ENCODE measurements at places on chromosomes 4 and X.

DNA sequence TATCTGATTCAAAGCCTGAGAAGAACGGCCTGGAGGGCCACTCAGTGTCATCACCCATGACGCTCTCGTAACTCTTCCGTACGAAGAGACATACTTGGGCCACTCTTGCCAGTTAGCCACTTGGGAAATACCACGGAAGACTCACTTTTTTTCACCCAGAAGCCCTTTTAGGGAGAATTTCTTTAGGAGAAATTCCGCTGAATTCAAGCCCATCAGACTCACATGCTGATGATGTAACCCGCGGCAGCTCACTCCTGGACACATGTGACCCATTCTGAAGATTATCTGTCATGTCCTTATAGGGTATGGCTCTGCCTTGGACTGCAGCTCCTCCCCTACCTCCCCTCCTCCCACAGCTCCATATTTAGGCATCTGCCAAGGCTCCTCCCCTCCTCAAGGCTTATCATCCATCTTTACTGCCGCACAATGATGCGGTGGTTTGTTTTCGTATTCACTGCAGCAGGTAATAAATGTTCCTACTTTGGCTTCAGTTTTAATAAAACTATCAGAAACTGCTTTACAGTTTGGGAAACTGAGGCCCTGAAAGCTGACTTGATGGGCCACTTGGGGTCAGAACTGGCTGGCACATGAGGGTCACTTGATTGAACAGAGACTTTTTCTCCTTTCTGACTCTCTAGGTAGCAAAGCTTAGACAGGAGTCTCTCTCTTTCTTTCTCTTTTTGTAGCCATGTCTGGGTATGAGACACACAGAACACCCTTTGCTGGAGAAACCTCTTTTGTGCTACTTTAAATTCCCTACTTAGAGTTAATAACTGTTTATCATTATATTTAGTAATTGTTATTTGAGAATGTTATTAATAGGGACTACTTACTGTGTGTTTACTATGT is 42.1 kb downstream of the RHOH start:
- no peak for DNase-seq

DNA sequence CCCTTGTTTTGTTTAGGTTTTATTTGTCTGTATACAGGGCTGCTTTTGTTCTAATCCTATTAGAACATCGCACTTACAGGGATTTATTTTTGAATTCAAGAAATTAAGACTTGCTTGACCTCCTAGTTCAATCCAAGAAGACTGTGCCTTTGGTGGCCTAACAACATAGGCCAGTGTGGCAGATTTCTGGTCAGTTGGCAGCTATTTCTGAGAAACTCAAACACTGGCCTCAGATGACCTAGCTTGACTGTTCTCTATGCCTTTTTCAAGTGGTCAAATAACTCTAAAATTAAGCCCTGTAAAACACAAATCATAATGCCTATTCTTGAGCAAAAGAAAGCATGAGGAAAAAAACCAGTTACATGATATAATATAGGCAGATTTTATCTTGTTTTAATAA is 89.3 kb upstream of the GPR34 start:
- DNase-seq = no peak

GRCh38 chr4:82604522-82604921 is 42.7 kb upstream of the TMEM150C start:
- DNase-seq = no peak

GRCh38 chr4:85741381-85741780 is 266.4 kb downstream of the ARHGAP24 start:
- DNase-seq = no peak

DNA sequence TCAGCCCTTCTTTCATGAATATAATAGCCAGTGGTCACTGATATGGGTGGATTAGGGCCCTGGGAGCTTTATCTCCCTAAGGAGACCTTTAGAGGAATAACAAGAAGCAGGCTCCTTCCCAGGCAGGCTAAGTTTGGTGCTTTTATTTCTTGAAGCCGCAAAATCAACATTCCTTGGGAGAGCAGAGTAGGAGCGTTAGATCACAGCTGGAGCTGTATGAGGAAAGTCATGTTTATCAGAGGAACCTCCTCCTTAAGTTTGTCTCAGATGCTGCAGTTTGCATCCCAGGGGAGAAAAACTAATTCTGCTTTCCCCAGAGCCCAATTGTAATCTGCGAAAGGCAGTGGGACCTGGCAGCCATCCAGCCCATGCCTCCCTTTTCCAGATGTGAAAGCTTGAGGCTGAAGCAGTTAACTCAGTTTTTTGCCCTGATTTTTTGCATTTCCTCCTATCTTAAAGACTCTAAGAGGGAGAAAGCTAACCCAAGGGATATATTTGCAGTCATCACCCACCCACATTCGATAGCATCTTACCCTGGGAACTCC is 186.0 kb upstream of the FRMPD4 start:
- no peak for DNase-seq

DNA sequence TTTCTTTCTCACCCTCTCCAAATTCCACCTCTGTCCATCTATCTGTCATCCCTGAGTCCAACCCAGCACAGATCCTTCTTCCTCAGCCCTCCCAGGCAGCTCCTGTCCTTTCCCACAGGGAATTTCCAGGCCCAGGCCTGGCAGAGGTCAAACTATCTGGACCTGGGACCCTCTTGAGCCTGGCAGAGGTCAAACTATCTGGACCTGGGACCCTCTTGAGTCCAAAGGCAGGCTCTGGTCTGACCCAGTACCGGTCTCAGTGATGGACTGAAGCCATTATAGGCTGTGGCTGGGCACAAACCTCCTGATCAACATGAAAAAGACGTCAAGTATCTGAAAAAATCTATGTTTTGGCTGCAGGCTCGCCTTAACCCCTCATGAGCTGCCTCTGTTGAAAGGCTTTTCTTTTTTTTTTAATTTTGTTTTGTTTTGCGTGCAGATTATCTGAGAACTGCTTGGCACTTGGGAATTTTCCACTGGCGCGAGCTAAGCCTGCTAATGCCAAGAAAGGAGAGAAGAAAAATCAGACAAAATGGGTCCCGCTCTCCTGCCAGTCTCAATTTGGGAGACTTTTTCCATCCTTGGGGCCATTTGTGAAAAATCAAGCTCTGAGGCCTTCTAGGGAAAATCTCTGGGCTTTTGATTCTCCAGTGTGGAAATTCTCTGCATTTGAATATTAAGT is 31.2 kb downstream of the MSX1 start:
- no peak for DNase-seq

GRCh38 chr4:4677556-4678522 is 136.0 kb upstream of the STX18 start:
- DNase-seq = no peak

- no peak for DNase-seq
These were observed 19.2 kb downstream of the PNMA6E start for GRCh38 chrX:153381684-153382532.

DNA sequence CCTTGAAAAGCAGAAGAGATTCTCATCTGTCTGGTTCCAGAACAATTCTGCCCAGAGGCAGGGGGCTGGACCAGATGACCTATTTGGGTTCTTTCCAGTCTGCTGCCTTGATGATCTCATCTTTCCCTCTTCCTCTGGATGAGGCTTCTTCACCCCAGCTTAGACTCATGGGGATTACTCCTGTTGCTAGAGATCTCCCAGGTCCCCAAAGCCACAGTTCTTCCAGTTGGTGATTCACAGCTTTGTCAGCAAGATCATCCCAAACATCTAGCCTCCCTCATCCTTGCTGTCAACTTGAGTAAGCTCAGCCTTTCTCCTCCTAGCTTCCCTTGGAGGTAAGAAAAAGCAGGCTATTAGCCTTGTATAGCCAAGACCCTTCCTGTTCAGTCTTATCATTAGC is 64.2 kb upstream of the PJA1 start:
- peak; percentile 19 for DNase-seq

DNA sequence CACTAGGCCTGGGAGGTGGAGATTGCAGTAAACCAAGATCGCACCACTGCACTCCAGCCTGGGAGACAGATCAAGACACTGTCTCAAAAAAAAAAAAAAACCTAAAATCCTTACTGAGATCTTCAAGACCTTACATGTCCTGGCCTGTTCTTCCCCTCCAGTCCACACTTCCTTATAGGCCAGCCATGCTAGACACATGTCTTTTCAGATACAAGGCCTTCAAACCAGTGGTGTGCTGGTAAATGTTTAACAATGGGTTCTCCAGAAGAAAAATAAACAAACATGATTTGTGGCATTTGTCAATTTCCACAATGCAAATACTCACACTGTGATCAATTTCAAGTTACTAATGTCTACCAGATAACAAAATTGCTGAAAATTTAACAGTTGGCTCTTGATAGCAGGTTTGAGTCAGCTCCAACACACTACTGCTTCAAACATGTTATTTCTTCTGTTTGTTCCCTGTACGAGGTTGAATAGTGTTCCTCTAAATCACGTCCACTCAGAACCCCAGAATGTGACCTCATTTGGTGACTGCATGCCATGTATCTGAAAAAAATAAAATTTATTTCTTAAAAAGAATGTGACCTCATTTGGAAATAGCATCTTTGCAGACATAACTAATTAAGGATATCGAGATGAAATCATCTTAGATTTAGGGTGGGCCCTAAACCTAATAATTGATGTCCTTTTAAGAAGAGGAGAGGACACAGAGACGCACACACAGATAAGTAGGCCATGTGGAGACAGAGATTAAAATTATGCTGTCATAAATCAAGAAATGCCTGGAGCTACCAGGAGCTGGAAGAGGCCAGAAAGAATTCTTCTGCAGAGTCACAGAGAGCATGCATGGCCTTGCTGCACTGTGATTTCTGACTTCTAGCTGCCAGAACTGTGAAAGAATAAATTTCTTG is 144.4 kb downstream of the ZNF674 start:
- no peak for DNase-seq

- DNase-seq = no peak
These were observed 13.3 kb upstream of the UBA6 start for GRCh38 chr4:67714248-67714583.

DNA sequence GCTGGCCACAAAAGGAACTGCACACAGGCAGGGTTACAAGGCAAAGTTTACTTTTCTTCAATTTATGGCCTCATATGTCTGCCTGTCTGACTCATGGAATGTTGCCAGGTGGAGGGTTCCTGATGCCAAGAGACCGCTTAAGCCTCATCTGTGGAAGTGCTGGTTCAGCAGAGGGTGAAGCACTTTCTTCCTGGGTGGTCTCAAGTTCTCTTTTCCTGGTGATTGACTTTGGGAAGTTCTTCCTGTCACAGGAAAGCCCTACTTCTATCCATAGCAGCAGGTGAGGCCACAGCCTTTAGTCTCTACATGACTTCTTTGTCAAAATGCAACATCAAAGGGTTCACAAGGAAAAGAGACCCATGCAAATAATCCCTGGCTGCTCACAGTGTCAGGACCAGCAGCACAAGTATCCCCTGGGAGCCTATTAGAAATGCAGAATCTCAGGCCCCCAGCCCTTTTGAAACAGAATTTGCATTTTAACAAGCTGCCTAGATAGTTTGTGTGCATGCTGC is 81.4 kb upstream of the IGFBP7 start:
- DNase-seq = no peak

DNA sequence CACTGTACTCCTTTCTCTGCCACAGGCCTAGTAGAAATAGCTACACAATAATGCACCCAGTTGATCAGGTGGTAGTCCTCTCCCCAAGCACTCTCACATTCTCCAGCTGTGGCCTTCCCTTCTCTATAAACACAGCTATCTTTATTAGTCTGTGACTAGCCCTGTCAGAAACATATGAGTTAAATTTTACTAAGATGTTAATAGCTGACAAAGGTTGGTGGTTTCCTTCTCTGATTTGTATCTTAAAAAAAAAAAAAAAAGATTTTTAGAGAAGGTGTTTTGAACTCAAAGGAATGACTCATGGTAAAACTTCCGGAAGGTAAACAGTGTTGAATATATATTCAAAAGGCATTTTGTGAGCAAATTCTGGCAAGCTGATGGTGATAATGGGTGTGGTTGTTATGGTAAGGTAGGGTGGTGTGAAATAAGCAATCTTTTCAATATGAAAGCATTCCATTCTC is 327.4 kb downstream of the PPP3CA start:
- no peak for DNase-seq

- DNase-seq = no peak
These were observed 5.3 kb downstream of the FHDC1 start for GRCh38 chr4:152941411-152941810.

DNA sequence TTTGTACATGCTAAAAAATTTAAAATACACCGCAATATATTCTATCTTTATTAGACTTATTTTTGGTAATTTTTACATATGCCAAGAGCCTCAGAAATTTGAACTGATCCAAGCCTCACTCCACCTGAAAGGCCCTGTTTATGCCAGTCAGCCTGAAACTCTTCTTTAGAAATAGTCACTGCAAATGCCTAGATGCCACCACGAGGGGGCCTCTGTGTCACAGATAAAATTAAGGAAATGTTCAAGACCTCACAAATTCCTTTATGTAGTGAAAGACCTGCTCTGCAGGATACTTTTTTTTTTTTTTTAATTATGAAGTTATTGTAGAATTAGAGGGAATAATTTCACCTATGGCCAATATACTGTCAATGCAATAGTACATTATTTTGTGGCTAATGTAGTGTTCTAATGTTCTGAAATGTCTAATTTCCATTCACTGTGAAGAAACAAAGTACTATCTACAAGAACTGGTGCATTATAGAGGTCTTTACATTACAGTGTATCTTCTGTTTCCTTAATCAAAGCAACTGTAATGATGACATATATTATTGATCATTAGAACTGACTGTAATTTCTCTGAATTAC is 69.8 kb downstream of the DTHD1 start:
- peak; percentile 4 for DNase-seq

DNA sequence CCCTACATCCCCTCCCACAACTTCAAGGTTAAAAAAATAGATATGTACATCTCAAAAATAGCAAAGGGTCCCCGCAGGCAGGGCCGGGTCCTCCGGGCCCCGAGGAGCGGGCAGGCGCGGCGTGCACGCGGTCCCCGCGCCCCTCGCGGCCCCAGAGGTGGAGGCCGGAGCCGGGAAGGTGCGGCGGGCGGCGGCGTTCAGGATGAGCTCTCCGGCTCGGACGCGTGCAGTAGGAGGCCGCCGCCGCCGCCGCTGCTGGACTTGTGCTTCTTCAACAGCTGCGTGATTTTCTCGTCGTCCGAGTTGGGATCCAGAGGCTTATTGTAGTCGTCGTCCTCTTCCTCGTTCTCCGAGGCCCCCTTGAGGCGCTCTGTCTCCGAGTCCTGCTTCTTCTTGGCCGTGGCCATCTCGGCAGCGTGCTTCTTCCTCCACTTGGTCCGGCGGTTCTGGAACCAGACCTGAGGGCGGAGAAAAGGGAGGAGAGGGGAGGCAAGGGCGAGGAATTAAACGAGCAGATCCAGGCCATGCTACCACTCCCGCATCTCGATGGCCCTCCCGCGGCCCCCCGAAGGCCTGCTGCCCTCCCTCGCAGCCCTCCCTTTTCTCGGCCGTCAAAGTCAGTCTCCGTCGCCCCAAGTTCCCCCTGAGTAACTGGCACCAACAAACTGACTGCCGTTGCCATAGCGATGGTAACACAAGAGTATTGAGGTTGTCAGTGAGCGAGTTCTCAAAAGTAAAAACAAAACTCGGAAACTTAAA is 5.8 kb downstream of the NKX6-1 start:
- no peak for DNase-seq

Measured in H54 (cell line).